ENCODE measurements at places on chromosomes 5 and 9.

DNA sequence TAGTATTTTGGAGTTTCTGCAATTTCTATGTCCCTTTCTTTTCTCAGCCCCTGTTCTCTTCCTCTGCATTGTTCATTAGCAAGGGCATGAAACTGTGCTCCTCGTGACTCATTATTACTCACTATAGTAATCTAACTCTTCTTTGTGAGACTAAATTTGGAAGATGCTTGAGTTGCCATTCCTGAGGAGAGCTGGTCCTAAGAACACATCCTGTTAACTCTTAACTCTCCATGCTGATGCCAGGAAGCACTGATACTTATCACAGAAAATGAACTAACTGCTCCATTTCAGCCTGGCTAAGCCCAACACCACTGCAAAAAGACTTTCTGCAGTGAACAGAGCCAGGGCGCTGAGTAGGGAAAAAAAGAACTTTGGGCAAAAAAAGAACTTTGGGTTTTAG, 10.6 kb upstream of the CSNK1A1 start:
- no peak for DNase-seq

DNA sequence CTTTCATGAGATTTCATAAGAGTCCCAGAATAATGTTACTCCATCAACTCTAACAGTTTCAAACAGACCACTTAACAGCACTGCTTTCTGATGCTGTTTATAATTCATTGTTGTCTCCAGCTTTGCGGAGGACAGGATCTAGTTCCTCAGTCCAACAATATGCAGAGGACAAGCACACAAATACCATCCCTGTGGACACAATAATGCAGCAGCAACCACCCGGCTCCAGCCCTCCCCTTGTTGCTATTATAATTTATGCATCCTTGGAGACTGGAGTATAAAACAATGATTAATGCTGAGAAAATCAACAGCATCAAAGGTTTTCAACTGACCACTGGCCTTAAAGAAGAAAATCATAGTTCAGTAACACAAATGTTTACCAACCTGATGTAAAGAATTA, 108.3 kb downstream of the DENND1A start:
- no peak for DNase-seq

DNA sequence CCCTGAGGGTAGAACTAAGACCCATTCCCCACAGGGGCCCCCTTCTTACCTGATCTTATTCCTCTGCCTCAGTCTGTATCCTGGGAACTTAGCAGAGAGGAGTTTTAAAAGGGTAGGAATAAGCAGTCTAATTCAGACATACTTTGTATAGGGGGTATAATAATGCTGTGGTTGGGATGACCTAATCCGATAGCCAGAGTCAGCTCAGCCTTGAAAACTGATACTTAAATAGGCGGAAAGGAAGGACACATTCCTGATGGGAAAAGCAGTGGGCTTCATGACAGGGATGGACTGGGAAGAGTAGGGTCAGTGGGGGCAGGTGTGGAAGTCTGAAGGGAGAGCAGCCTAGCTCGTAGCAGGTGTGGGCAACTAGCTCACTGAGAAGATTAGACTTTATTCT, 52.2 kb upstream of the TESK1 start:
- no peak for DNase-seq

- no peak for DNase-seq
Observed at GRCh38 chr9:78001946-78002731, 29.5 kb downstream of the GNAQ start.

- DNase-seq = no peak
Observed at GRCh38 chr9:88820055-88820454, 171.2 kb upstream of the S1PR3 start.

DNA sequence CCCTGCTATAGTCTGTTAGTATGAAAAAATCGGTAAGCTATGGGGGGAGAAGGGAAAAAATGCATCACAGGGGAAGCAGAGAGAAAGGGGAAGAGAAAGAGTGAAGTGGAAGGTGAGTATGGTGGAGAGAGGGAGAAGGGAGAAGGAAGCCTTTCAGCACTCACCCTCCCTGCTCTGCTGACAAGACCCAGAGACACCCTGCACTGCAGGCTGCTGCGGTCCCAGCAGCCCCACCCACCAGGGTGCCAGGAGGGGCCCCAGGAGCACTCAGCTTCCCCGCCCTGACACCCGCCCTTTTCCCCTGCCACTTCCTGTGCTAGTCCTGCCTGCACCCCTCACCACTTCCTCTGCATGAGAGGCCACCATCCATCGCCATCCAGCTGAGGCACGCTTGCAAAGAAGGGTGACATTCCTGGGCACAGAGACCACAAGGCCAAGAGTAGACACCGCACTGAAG, 12.7 kb downstream of the STK10 start:
- DNase-seq = no peak

- DNase-seq = no peak
Observed at GRCh38 chr5:10172247-10172646, 77.4 kb downstream of the ATPSCKMT start.

- DNase-seq = no peak
Observed at GRCh38 chr9:35574578-35575122, 30.4 kb upstream of the TESK1 start.

- DNase-seq = no peak
Observed at GRCh38 chr9:36078051-36078450, 41.3 kb downstream of the RECK start.

DNA sequence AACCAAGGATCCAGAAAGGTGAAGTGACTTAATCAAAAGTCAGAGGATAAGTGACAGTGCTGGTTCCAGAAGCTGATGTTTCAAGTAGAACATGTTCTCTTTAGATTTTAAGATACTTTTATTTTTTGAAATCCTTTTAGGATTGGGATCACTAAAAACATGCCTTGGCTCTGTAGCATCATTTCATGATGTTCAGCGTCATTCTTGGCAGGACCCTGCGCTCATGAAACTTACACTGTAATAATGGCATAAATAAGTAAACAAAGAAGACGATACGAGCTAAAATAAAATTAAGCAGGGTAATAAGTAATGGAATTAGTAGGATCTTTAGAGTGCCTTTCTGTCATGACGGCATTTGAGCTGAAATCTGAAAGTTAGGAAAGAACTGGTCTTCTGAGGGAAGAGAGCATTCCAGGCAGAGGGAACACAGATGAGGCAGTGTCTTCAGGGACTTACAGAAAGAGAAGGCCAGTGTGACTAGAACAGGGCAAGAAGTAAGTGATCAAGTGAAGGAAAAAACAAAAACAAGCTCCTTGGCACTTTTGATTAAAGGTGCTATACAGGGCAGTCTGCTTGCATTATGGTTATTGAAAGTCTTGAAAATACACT, 19.9 kb downstream of the CTNNA1 start:
- DNase-seq = no peak

GRCh38 chr9:97831843-97832636, 21.0 kb upstream of the FOXE1 start:
- no peak for DNase-seq

GRCh38 chr5:109374625-109375024, 35.1 kb downstream of the PJA2 start:
- DNase-seq = no peak

- no peak for DNase-seq
Observed at GRCh38 chr5:6183391-6184390, 194.7 kb downstream of the MED10 start.

DNA sequence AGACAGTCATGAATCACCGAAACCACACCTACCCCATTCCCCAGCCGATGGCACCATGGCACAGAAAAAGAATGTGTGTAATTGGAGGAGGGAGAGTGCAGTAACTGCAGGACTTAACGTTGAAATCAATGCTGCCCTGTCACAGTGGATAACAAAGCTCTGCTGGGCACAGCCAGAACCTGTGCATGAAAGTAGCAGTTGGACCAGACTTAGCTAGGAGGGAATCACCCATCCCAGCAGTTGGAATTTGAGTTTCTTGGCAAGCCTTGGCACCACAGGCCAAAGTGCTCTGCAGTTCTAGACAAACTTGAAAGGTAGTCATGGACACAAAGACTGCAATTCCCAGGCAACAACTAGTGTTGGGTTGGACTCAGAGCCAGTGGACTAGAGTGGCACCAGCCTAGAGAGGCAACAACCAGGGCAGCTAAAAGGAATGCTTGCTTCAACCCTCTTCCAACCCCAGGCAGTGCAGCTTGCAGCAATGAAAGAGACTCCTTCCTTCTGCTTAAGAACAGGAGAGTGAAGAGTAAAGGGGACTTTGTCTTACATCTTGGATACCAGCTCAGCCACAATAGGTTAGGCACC, 19.1 kb downstream of the TMEM232 start:
- DNase-seq = no peak

DNA sequence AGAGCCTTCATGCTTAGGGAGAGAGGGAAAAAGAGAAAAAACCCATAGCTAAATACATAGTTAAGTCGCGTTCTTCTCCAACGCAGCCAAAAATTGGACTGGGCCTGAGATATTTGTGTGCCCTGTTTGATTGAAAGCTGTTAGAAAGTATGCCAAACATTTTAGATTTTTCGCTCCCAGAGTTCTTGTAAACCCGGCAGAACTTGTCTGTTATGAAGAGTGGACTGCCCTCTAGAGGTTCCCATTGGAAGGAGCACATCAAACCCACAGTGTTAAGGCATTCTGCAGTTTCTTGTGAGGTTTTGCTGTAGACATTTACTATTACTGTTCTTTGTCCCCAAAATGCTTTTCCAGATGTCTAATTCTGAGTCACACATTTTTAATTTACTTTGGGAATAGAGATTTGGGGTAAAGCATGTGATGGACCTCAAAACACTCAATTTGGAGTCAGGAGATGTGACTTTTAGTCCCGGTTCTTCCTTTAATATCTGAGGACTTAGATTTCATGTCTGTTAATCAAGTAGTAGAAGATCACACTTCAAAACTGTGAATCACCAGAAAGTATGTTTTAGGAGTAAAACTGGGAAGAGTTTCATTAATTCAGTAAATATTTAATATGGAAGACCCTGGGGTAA, 96.6 kb downstream of the PCSK1 start:
- DNase-seq = peak; percentile 78
